ENCODE measurements at places on chromosomes 2 and 18.

- DNase-seq: no peak
Measured at GRCh38 chr18:500632-501405, at the start of gene COLEC12. TSS of gene COLEC12 (minus strand) at chr18:500701. CDS start at chr18:500514, 187 bp downstream.

DNA sequence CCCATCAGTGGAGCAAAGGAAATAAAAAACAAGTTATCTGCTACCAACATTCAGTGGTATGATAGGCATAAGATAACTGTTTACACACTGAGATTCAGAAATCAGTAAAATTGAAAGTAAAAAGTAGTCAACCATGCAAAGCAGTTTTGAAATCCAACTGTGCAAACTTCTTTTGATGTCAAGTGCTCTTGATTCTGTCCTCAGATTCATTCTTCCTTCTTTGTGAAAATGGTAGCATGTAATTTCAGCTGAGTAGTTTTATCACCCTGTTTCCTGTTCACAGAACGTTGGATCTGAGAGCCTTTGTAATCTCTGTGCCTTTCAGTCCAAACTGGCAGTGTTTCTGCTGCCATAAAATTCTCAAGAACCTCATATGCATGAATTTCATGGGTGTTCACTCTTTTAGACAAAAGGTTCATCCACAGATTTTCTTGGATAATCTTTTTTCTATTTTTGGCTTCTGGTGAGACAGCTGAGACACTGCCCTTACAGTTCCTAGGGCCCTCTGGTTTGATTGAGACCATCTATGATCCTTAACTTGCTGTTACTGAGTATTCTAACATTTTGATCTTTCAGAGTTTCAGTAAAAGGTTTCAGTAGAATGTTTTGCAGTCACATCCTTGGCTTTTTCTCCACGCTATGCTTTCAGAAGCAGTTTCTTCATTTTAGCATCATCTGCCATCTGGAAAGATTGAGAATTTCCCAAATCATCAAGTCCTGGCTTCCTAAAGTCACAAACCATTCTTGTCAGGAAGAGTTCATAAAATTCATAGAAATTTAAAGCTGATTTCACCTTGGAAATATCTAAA is 272.3 kb upstream of the EPHA4 start:
- no peak for DNase-seq

GRCh38 chr2:63891488-63892030 is 49.9 kb downstream of the UGP2 start:
- DNase-seq: no peak

GRCh38 chr2:124561486-124561885 is 536.4 kb downstream of the CNTNAP5 start:
- DNase-seq: no peak

DNA sequence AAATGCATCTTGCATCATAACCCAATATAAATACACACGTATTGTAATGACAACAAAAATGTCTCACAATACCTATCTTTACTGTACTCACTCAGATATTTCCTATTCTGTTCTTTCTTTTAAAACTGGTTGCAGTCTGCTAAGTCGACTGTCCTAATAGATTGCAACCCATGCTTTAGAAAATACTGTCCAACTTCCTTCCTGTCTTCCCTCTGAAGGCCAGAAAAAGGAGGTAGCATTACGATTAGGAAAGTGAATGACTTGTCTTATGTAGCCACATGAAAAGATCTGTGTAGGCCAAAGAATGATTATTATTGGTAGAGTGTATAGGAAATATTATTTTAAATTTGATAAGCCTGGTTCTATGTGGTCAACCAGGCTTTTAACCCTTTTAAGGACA is 134.1 kb downstream of the FAM210A start:
- DNase-seq: no peak

DNA sequence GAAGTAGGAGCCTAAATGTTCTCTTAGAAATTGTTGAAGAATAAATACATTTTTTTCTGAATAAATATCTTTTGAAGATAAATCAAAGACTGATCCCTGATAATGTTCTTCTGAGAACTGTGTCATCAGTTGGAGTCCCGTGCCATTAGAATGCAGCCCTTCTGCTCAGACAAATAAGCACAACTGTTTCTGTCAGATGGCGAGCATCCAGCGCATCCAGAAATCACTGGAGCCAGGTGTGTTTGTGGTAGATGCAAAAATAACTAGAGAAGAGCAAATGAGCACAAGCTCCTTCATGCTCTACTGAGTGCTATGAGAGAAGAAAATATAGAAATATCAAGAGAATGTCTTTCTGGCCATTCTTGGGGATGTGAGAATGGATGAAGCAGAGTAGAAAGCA is 573.7 kb downstream of the THSD7B start:
- DNase-seq: no peak

DNA sequence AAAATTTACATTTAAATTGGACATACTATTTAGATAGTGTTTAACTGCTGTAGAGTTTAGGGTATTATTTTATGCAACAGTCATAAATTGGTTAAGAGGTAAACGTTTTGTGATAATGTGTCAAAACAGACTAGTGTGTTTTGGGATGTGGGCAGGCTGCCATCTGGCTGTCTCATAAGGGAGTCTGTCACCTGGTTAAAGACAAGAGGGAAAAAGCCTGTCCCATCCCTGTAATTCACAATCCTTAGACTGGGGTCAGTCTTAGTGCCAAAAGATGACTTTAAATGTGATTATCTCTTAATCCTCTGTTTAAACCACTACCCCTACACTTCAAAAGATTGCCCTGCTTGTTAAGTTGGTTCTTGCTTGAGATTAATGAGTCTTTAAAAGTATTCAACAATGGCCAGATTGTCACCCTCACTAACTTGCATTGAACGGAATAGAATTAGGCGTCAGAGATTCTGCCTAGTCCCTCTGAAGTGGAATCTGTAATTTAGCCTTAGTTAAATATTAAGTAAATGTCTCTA is 59.2 kb downstream of the SGPP2 start:
- no peak for DNase-seq

DNA sequence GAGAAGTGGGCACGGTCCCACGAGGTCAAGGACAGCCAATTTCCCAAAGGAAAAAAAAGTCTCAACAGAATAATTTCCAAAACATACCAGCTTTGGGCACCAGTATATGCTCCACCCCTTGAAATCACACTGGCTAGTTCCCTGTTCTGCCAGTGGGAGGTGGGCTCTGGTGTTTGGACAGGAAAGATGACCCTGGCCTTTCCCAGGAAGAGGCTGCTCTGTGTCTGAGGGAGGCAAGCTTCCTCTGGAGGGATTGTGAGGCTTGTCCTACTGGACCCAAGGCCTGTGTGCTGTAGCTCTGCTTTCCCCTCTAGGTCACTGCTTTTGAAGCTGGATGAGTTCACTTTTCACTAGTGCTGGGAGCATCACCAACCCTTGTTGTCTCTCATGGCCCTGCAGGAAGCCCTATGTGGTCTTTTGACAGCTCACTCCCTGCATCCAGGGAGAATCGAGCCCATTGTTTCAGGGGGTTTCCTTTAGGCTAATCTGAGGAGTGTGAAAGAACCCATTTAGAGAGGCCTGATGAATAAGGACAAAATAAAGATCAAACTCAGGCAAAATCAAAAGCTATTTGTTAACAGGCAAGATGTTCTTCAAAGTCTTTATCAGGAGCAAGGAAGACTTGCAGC is 36.3 kb downstream of the CXCR4 start:
- DNase-seq: no peak

DNA sequence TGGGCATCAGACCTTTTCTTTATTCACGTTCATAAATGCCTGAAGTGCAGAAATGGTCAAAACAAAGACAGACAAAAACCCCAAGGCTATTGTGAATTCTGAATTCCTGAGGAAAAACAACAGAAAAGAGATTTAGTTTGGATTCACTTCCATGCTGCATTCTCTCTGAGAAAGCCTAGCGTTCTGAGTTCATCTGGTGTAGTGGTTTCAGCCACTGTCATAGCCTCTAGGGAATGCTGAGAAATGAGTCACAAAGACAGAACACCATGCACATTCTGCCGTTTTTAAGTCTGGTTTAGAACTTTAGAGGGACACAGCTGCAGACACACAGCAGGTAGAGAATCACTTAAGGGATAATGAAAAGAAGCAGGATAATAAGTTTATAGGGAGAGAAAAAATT is 93.8 kb downstream of the LRP1B start:
- DNase-seq: no peak

DNA sequence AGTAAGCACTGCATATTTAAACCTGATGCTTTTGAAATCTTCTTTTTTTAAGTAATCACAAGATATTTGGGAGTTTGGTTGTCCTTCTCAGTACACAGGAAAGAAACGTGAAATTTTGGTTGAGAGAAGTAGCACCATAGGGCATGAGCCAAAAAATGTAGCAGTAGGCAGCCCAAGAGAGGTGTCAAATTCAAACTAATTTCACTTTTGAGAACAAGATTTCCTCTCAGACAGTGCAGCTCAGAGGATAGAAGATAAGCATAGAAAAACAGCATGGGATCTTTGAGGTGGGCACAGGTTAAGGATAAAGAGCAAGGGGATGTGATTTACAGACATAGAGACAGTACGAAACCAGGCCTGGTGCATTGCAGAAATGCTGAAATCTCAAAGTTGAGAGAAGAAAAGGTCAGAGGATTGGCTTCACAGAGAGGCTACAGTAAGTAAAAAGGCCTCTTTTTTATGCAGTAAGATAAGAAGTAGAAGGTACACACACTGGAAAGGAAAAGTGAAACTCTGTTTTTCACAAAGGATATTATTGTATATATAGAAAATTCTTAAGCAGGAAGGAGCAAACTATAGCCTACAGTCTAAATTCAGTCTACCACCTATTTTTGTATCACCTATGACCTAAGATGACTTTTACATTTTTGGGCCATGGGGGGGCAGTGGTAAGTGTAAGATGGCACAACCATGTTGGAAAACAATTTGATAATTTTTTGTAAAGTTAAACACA is 89.8 kb downstream of the PKP4 start:
- DNase-seq: no peak

DNA sequence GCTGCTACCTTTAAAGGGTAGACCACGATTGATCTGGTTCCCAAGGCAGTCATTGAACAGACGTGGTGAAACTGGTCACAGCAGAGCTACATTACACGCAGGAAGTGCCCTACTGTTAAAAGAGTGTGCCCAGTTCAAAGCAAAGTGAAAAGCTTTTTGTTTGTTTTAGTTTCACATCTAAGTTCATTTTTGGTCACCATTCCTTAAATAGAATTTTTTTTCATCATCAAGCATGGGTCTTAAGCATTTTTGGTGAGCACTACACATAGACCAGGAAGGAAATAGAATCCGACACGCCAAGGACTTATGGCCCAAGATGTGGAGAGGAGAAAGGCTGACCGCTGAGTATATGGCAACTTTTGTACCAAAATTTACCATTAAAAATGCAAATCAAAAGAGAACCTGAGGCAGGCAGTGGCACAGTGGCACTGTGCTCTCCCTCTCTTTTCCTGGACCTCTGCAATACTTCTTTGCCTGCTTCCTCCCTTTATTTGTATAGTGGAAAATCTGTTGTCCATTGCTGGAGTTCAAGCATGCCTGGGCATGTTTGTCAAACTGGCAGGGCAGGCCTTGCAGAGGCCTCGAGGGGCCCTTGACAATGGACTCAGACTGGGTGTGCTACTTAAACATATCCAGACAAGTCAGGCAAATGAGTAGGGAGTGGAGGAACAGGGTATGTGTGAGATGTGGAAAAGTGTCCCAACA is 42.6 kb upstream of the HNRNPA3 start:
- no peak for DNase-seq

DNA sequence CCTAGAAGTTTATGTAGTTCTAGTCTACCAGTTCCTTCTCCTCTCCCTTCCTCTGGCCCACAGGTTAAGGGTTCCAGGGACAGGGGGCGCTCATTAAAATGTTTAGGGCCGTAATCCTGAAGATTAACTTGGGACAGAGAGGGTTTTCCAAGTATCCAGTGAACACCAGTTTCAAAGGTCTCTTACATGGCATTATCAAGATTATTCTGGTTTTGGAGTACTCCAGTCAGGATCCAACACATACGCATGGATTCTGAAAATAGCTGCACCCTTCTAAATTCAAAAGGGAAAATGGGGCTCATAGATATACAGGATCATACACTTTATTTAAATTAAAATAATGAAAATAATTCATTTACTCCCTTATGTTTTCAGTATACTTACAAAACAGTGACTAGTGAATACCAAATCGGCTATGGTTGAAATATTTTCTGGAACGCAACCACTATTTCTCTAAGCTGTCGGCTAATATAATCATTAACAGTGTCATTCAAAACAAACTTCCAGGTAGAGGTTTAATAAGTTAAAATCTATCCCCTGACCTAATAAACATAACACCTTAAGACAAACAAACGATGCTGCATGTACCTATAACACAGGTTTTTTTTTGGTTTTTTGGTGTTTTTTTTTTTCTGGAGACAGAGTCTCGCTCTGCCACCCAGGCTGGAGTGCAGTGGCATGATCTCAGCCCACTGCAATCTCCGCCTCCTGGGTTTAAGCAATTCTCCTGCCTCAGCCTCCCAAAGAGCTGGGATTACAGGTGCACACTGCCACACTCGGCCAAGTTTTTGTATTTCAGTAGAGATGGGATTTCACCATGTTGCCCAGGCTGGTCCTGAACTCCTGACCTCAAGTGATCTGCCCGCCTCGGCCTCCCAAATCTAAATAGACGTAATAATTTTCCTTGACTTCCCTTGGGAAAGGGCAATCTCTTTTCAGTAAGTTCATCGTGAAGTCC is 44.7 kb downstream of the MGAT4A start:
- DNase-seq: no peak

DNA sequence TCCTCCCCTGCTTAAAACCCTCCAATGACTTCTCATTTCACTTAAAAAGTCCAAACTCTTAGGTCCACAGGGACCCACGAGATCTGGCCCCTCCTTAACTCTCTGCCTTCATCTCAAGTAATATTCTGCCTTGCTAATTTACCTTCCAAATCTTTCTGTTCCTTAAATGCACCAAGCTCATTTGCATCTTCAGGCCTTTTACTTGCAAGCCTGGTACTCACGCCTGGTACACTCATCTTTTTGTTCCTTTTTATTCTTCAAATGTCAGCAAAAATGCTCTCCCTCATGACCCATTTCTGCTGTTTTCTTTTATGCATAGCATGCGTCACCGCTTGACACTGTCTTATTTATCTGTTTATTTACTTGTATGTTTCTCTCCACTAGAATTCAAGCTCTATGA is 2.7 kb upstream of the WIPF1 start:
- no peak for DNase-seq

DNA sequence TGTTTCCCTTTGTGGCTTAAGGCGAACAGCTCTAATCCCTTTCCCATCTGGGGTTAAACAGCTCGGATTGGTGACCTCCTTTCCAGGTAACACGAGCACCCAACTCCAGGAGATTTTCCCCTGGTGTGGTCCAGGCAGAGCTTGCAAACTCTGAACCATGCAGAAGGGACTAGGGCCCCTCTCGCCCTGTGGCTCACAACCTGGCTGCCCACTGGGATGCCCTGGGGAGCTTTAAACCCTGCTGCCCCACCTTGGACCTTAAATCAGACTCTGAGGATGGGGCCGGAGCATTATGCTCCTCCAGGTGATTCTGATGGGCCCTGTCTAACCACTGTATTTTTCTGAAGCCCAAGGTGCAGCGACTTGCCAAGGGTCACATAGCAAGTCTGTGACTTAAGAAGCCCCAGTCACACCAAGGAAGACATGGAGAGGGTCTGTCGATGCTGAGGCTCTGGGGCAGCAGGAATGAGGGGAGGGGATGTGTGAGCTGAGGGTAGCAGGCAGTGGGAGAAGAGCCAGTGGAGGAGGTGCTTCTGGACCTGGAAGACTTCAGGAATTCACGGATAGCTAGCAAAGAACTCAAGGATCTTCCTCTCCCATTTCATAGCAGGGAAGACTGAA is 5.9 kb downstream of the ARID5A start:
- DNase-seq: no peak
